ENCODE measurements at places on chromosomes 4 and X. TPM values are rescaled to one million over a fixed set of nuclear protein-coding genes. Genes with fewer than 3 reads are reported as not detected.
A peak's percentile ranks its signal among the peaks of the same experiment; 100 is the strongest.

DNA sequence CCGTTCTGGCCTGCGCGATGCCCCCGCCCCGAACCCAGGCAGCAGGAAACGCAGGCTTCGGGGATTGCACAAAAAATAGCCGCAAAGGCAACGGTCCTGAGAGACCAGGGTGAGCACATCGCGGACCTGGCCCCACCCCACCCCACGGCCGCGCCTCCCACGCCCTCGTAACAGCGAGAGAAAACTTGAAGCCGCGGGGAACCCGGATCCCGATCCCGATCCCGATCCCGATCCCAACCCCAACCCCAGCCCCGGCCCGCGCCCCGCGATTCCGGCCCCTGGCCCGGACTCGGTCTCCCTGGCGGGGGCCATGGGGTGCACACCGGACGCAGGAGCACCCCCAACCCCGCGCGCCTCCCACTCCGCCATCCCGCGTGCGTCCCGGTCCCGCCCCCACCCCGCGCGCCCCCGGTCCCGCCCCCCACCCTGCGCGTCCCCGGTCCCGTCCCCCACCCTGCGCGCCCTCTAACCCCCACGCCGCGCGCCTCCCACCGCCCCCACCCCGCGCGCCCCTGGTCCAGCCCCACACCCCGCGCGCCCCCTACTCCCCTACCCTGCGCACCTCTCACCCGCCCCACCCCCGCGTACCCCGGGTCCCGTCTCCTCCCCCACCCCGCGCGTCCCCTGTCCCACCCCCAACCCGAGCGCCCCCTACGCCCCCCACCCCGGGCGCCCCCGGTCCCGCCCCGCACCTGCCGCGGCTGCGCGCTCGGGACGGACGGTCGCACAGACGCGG, 29.0 kb downstream of the NOP14 start:
- peak; percentile 86 for DNase-seq
- no peaks in the 10 kb centered on the region for H3K27me3 ChIP-seq
- peak overlapping the region; percentile 78 for H3K27ac ChIP-seq
- peaks cover 37% of the 10 kb centered on the region for H3K4me1 ChIP-seq

DNA sequence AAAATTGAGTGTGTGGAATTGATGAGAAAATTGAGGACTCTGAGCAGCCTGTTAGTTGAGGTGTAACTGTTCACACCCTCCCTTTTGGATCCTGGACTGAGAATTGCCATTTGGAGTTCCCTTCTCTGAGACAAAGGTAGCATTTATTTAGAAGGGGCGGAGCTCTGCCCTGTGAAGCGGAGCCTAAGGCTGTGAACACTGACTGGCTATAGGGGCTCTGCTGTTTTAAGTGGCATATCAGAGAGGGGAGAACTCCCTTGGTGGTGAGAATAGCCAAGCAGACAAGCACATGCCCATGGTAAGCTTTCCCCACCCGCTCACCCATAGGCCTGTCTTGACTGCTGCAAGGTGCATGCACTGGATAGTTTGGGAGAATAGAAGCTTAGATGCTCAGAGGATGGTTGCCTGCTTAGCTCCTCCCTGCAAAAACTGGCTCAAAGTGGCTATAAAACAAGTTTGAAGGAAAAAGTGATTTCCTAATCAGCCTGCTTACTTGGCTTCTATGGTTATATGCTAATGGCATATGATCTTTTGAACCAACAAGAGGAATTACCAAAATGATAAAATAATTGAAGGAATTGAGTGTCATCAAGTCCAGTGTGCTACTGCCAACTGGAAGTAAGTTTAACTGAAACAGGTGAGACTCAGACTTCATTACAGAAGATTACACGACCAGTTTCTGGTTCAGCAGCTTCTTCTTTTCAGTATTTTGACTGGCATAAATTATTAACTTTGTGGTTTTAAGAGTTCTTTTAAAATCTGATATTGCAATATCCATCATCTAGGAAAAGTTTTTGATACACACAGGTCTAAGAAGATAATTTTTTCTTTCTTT, 108.4 kb downstream of the AFF1 start:
- H3K36me3 ChIP-seq, result peaks cover 16% of the 10 kb centered on the region
- H3K27ac ChIP-seq, result no peak overlapping the region
- no peak for DNase-seq
- no peak overlapping the region for H3K4me3 ChIP-seq
- H3K4me1 ChIP-seq, result peaks cover 17% of the 10 kb centered on the region
- H3K27me3 ChIP-seq, result no peaks in the 10 kb centered on the region

DNA sequence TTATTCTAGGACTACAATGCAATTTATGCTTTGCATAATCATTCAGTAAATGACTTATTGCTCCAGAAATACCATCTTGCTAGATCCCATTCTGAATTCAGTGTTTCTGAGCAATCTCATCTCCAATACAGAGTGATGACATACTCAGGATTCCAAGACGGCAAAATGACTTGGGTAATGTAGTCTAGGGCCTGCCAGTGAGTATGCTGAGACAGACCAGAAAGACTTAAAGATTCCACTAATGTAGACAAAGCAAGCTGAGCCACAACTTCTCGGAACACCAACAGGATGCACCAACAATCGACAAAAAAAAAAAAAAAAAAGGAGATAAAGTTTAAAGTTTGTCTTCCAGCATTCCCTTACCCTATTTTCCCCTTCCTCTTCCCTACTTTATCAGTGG, 919 bp upstream of the SEC24B start:
- peak; percentile 63 for DNase-seq
- H3K4me3 ChIP-seq, result peak overlapping the region; percentile 75
- H3K27me3 ChIP-seq, result no peaks in the 10 kb centered on the region
- H3K27ac ChIP-seq, result peak overlapping the region; percentile 85
- H3K4me1 ChIP-seq, result peaks cover 46% of the 10 kb centered on the region

Gene USP17L22
- not detected for total RNA-seq

Gene RAB33A
- total RNA-seq, result 20.6 TPM

DNA sequence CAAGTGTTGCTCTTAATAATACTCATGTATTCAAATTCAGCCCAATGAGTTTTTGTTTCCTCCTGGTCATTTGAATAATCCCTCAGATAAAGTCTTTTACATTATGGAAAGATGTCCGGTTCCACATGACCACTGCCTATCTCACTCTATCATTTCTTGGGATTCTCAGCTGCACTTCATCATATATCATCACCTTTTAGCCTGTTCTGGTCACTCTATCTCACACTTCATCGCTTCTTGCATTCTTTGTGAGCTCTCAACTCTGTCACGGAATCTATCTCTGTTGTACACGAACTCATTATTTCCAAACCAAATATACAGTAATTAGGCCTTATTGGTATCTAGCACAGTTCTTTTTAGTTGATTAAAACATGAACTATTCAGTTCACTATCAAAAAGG, 126.9 kb upstream of the HAND2 start:
- H3K4me1 ChIP-seq, result no peaks in the 10 kb centered on the region
- DNase-seq, result no peak
- no peak overlapping the region for H3K27ac ChIP-seq

Gene SLC49A3
- total RNA-seq, result 0.72 TPM

Gene TMSB15A
- not detected for total RNA-seq

- H3K27me3 ChIP-seq, result no peaks in the 10 kb centered on the region
- no peak overlapping the region for H3K27ac ChIP-seq
- no peaks in the 10 kb centered on the region for H3K4me1 ChIP-seq
- DNase-seq, result no peak
These were observed 243.2 kb downstream of the SPOCK3 start for GRCh38 chr4:166991006-166991561.

Gene RASSF6
- total RNA-seq, result not detected

- H3K4me3 ChIP-seq, result no peak overlapping the region
- no peaks in the 10 kb centered on the region for H3K36me3 ChIP-seq
- H3K27ac ChIP-seq, result no peak overlapping the region
- H3K27me3 ChIP-seq, result no peaks in the 10 kb centered on the region
- no peaks in the 10 kb centered on the region for H3K4me1 ChIP-seq
- DNase-seq, result no peak
These were observed 2353.5 kb downstream of the ARAP2 start for GRCh38 chr4:33890841-33891240.

GRCh38 chrX:50088645-50089044, 112.2 kb downstream of the AKAP4 start:
- no peak overlapping the region for H3K4me3 ChIP-seq
- DNase-seq, result no peak
- H3K36me3 ChIP-seq, result no peaks in the 10 kb centered on the region
- H3K27me3 ChIP-seq, result no peaks in the 10 kb centered on the region
- no peaks in the 10 kb centered on the region for H3K4me1 ChIP-seq

Gene AMTN
- total RNA-seq, result not detected

DNA sequence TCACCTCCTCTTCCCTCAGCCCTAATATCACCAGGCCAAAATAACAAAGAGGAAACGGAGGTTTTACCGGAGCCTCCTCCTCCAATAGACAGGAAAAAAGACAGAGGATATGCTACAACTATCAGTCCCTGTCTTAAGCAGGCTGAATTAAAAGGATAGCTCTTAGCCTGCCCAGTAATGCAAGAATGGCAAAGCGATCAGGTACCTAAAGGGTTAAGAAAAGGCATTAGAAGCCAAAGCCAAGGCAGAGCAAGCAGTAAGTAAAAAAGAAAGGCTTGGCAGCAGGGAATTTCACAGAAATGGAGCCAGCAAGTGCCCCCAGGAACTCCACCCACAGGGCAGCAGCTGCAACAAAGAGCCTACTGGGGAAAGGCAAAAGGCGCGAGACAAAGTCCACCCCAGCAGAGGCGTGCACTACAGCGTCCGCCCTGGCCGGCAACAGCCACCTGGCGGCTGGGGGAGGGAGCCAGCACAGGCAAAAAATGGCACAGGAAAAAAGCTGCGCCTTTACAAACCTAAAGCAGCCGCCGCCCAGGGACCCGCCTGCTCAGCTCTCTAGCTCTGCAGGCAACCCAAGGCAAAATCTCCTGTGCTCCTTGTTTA, 220.6 kb upstream of the ZC4H2 start:
- no peaks in the 10 kb centered on the region for H3K4me1 ChIP-seq
- no peaks in the 10 kb centered on the region for H3K36me3 ChIP-seq
- no peaks in the 10 kb centered on the region for H3K27me3 ChIP-seq
- no peak overlapping the region for H3K4me3 ChIP-seq

Gene ARHGAP6
- total RNA-seq, result not detected

Gene GAB3
- 3.6 TPM for total RNA-seq

GRCh38 chrX:104343428-104344129, 88.8 kb upstream of the ESX1 start:
- H3K4me1 ChIP-seq, result no peaks in the 10 kb centered on the region
- peak; percentile 78 for DNase-seq
- no peaks in the 10 kb centered on the region for H3K27me3 ChIP-seq

DNA sequence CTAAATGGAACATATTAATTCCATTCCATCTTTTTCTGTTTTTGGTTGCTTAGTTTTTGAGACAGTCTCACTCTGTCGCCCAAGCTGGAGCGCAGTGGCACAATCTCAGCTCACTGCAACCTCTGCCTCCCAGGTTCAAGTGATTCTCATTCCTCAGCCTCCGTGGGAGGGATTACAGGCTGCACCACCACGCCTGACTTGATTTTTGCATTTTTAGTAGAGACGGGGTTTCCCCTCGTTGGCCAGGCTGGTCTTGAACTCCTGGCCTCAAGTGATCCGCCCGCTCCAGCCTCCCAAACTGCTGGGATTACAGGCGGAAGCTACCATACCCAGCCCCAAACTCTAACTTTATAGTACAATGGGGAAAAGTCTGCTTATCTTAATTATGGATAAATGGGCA, 11.2 kb downstream of the HNRNPD start:
- peak overlapping the region; percentile 29 for H3K27ac ChIP-seq
- peaks cover 58% of the 10 kb centered on the region for H3K36me3 ChIP-seq
- no peak for DNase-seq
- peak overlapping the region; percentile 19 for H3K4me3 ChIP-seq
- H3K4me1 ChIP-seq, result peaks cover 69% of the 10 kb centered on the region

Gene CTAG1A
- not detected for total RNA-seq

Gene ARMCX4
- 3.1 TPM for total RNA-seq

Gene CTAG1B
- not detected for total RNA-seq

Gene DGAT2L6
- not detected for total RNA-seq

DNA sequence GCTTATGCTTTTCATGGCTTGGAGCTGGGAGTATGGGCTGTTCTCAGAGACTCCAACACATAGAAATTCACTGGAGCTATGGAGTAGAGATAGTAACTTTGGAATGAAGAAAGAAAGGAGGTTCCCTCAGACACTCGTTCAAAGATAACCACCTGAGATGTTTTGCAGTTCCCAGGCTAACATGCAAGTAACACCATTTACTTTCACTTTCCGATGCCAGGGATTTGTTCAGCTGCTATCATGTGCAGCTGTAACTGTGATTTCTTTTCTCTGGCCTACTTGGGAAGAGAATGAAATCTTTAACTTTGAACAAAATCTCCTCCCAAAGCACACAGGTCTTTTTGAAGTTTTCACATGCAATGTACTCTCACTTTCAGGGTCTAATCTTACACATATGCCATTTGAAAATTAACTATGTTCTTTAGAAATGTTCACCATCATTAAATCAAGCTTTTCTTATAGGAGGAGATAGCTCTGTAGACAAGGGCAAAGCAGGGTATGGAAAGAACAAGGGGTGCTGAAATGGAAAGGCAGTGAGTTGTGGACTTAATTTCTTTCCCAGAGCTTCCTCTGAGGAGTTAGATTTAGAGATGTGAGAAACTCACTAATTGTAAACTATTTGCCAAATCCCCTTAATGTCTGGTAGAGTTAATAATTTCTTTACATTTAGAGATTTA, 514.3 kb downstream of the PDHA2 start:
- H3K4me1 ChIP-seq, result no peaks in the 10 kb centered on the region
- H3K27me3 ChIP-seq, result no peaks in the 10 kb centered on the region
- no peak overlapping the region for H3K4me3 ChIP-seq
- H3K27ac ChIP-seq, result no peak overlapping the region
- no peaks in the 10 kb centered on the region for H3K36me3 ChIP-seq

DNA sequence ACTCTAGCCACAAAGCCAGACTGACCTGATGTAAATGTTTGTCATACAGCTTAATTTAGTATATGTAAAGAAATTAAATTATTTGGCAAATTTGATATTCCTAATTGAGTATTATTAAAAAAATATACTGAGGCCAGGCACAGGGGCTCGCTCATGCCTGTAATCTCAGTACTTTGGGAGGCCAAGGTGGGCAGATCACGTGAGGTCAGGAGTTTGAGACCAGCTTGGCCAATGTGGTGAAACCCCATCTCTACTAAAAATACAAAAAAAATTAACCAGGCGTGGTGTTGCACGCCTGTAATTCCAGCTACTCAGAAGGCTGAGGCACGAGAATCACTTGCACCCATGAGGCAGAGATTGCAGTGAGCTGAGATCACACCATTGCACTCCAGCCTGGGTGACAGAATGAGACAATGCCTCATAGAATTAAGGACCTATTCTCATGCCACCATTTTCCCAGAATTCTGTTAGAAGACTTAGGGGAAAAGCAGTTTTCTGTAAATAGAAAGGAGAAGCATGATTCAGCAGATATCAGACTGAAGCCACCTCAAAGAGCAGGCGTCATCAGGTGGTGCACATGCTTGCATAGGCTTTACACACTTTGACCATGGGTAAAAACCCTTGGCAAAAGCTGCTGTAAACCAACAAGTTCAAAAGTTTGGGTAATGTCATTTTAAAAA, 6.1 kb downstream of the UBQLN2 start:
- H3K27me3 ChIP-seq, result no peaks in the 10 kb centered on the region
- DNase-seq, result no peak
- H3K4me3 ChIP-seq, result peak overlapping the region; percentile 81

Gene XAGE3
- total RNA-seq, result not detected

DNA sequence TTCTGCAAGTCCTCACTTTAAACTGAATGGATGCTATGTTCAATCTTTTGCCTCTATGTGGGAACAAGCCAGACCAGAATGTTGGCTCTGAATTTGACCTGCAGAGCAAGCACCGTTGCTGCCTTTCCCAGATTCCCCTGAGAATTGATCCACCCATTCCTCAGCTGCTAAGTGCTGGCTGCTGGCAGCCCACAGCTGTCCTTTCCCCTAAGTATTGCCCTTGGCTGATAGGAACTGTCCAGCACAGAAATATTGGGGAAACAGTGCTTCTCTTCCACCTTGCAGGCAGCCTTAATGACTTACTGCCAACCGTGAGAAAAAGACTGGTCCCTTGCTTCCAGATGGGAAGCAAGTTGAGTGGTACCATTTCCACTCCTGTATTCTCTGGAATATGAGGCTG, 475.9 kb downstream of the PDHA2 start:
- H3K4me1 ChIP-seq, result no peaks in the 10 kb centered on the region
- H3K36me3 ChIP-seq, result no peaks in the 10 kb centered on the region
- no peak for DNase-seq
- H3K27me3 ChIP-seq, result no peaks in the 10 kb centered on the region

All from activated CD4-positive, alpha-beta T cell treated with anti-CD3 and anti-CD28 coated beads, Interleukin-2, amount 10 ng/mL, durations not matched to agents 24 days and 14 days (primary cell).